LoVo (cell line): ENCODE measurements at places on chromosomes 16 and 17.
A peak's percentile ranks its signal among the peaks of the same experiment; 100 is the strongest.

DNA sequence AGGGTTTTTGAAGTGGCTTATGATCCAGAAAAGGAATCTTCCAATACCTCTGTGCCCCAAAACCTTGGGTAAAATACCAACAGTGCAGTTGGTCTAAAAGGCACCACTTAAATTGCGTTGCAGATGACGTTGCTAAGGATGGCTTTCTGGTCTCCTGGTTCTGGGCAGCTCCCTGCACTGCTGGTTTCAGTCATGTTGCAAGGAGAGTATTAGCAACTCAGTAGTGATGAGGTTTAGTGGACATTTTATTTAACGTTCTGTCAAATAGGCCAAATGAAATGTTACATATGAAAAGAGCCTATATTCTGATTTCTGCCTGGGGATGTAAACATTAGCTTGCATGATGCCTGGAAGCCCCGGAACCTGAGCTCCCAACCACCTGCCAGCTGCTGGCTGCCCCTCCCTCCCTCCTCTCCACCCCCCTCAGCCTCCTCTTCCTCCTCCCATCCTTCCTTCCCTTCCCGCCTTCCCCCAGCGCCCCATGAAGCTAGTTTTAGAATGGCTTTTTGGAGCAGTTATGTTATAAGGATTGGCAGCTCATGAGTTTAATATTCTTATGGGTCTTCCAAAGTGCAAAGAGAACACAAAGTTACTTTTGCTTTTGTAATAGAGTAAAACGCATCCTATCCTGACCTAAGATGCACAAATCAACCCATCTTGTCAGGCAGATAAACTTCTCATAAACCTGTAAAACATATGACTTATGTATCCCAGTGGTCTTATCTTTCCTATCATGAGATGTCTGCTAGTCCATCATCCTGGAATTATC, 20.7 kb downstream of the CD7 start:
- no peak for DNase-seq

GRCh38 chr16:13336335-13336734, 434.9 kb downstream of the SHISA9 start:
- no peak for DNase-seq

DNA sequence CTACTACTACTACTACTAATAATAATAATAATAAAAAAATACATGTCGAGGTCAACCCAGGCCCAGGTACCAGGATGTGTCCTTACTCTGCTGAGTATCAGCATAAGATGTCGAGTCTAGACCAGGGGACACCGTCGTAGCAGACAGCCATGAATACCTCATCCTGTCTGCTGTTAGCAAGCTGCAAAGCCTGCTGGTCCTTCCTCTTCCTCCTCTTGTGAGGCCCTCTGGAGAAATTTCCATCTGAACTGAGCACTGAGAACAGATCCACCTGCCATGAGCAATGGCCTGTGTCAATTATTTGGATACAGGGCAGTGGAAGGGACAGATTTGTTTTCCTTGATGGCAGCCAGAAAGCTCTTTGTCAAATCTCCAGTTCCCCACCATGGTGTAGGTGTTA, 168.5 kb downstream of the XYLT1 start:
- DNase-seq, result no peak

DNA sequence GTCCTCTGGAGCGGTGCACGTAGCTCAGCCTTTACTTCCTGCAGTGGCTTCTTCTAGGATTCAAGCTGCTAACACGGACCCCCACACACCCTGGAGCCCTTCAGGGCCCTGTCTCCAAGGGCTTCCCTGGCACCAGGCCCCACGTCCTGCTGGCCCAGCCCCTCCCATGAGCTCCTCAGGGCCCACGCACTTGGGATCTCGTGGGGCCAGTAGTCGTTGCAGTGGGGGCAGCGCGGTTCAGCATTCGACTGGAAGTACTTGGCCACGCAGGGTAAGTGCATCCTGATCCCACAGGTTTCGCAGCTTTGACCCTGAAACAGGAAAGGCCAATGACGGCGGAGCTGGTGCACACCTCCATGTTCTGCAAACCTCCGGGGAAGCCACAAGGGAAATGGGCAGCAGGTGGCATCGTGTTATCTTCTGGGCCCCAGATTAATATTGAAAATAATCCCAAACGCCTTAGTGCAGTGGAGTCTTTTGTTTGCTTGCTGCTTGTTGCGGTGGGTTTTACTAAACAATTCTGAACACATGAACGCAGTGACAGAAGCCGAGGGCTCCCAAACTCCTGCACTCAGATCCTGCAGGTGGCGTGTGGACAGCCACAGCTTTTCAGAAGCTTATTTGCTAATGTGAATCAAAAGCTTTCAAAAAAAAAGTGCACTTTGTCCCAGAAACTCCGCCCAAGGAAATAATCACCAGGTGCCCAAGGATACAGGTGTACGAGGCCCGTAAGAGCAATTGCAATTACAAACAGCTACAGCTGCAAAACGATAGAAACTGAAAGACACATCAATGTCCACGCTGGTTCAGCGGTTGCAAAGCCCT, 22.4 kb downstream of the KDM8 start:
- DNase-seq, result no peak

DNA sequence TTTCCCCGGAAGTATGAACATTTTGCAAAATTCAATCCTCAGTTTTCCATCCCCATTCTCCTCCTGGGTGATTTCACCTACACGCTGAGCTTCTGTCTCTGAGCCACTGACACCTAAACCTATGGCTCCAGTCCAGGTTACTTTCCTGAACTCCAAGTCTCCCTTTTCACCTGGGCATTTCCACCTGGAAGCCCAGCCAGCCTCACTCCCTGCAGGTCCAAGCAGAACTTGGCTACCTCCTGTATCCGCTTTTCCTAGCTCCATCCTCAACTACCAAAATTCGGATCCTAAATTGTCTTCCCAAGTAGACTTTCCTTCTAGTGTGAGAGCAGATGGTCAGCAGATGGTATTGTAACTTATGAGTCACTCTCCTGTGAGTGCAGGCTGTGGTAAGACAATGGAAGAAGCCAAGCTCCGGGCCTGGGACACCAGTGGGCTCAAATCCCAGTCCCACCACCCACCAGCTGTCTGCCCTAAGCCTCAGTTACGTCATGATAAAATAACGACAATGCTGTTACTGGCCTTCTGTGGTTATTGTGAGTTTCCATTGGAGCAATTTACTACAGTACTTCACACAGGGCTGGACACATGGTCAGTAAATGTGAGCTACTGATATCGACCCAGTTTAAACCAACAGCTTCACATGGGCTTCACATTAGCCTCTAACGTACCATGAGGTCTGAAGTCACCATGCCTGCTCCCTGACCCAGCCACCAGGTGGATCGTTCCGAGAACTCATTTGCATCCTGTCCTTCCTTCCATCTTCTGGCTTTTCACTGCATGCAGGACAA, 33.3 kb downstream of the PECAM1 start:
- DNase-seq, result no peak

GRCh38 chr17:8542599-8543502, 87.7 kb downstream of the MYH10 start:
- no peak for DNase-seq

DNA sequence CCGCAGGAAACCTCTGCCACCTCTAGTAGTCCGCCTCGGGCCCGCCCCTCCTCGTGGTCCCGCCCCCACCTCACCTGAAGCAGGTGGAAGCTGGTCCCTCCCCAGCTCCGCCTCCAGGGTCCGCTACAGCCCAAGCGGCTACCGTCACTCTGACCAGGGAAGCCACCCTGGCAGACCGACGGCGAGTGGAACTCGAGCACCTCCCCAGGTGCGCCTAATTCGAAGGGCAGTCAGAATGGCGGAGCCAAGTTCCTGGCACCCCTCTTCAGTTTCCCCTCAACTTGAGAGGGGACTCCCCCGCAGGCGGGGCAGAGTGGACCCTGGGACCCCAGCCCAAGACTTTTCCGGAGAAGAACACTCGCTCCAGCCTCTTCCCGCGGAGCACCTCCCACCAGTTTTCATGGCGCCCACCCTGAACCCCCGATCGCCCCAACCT, 507 bp downstream of the FHOD1 start:
- DNase-seq, result peak; percentile 86

GRCh38 chr17:62309396-62309795, 71.0 kb upstream of the EFCAB3 start:
- DNase-seq, result no peak

DNA sequence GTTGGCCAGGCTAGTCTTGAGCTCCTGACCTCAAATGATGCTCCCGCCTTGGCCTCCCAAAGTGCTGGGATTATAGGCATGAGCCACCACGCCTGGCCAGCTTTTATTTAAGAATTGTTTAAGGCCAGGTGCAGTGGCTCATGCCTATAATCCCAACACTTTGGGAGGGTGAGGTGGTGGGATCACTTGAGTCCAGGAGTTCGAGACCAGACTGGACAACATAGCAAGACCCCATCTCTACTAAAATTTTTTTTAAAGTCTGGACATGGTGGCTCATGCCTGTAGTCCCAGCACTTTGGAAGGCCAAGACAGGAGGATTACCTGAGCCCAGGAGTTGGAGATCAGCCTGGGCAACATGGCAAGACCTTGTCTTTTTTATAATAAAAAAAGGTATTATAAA, 5.2 kb downstream of the PLXDC1 start:
- DNase-seq, result no peak

- DNase-seq, result peak; percentile 75
Measured at GRCh38 chr17:78862073-78863023, 21.7 kb upstream of the USP36 start.

GRCh38 chr17:62804822-62805221, 3.3 kb downstream of the MARCHF10 start:
- no peak for DNase-seq

DNA sequence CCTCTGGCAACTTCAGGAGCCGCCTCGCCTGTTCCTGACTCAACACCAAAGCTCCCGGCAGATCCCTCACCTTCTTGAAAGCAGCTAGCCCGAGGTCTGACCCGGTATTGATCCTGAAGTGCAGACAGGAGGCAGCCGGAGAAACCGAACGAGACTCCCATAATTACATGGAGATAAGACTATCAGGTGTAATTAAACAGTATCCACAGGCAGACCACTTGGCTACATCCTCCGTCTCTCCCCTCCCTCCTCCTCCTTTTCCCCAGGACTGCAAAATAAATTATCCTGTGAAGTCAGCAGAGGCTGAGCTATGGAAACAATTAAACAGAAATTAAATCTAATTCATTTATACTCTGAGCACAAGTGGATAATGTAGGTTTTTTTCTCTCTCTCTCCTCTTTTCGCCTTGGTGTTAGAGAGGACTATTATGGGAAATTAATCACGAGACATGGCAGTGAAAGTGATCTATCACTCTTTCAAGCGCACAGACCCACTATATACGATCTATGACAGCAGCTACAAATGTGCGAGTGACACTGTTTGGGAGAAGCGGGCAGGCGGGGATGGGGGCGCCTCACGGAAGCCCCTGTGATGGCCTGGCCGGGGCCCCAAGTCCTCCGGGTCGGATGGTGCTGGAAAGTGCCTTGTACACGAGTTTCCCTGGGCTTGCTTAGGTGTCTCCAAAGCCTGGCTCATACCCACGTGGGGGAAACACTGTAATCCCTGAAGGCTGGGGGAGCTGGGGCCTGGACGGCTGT, 92.8 kb downstream of the RBFOX3 start:
- no peak for DNase-seq

DNA sequence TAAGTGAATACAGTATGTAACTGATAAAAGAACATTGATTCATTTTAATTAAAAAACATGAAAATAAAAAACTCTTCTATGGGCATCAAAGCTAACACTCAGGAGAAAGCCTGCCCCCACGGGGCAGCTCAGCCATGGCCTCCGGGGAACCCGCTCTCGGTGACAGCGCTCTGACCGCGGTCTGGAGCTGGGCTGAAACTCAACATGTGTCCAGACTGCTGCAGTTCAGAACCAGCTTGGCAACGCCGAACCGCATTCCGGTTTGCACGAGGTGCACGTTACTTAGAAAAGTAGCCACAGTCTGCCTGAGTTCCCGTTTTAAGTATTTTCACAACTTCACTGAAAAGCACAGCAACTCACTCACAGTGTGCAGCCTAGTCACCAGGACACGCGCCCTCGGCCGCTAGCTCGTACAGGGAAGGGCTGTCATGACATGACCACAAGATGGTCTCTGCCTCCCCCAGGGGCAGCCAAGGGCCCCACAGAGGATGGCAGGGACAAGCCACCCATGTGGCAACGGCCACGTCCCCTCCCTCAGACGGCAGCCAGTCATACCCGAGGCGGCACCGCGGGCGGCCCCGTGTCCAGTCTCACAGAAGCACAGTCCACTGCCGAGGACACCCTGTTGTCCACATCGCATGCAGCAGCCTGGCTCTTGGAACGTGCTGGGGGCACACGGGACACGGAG, 77.1 kb upstream of the METRNL start:
- DNase-seq, result no peak

DNA sequence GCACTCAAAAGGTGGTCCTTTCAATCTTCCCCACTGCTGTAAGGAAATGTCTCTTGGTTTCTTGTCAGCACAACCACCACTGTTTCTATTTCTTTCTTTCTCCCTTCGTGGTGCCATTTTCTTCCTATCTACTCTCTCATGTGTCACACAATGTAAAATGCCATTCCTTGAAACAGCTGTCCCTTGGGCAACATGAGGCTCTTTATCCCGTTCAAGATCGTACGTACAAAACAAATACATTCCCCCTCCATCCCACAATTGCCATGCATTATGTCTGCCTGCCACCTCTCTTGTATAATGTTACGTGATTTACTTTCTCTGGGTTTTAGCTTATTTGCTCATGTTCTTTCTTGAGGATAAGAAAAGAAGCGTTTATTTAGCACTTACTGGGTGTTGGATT, 410.6 kb downstream of the HS3ST4 start:
- DNase-seq, result no peak

DNA sequence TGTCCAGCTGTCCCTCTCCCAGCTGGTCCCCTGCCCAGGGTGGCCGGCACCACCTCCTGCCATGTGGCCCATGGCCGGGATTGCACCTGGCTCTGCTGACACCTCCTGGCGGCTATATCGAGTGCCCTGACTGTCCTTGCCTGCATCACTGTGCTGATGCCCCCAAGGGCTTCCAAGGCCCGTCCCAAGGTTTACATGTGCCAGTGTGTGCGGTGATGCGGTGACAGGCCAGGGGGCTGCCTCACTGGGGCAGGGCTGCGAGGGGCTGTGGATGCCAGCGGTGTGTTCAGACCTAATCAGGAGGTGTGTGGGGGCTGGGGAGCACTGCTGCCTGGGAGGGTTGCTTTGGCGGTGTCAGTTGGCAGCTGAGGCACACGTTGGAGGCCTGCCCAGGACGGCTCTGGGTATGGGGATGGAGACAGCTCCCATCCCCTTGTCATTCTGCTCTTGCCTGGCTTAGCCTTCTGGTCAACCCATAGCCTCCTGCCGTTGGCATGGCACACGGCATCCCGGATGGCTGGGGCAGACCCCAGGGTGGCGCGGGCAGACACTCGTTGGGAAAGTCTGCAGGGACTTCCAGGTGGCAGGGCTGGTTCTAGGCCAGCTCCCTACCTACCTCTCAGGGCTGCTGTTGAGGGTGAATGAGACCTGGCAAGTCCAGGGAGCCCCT, 5.5 kb downstream of the MAP2K3 start:
- no peak for DNase-seq

GRCh38 chr16:25093208-25094061, 18.1 kb upstream of the LCMT1 start:
- no peak for DNase-seq

DNA sequence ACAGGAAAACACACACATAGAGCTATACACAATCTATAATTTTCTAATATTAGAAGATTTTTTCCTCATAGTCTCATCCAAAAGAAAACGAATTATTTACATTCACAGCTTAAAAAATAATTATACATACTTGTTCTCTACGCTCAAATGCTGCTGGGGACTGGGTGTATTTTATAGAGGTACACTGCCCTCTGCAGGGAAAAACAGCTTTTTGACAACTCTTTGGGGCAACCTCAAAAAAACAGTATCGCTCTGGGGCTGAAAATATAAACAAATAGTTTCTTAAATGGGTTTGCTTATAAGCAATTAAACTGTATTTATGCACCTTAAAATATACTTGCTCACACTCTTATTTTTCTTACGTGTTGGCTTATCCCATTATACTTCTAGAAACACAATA, 261.8 kb upstream of the PSMD7 start:
- DNase-seq, result peak; percentile 31
